Liver (tissue), 10 donors: ENCODE measurements at places on chromosomes 5 and 9. TPM values are rescaled to one million over a fixed set of nuclear protein-coding genes. Genes with fewer than 3 reads are reported as not detected.

Gene SPATA31A3
- total RNA-seq, result not detected

DNA sequence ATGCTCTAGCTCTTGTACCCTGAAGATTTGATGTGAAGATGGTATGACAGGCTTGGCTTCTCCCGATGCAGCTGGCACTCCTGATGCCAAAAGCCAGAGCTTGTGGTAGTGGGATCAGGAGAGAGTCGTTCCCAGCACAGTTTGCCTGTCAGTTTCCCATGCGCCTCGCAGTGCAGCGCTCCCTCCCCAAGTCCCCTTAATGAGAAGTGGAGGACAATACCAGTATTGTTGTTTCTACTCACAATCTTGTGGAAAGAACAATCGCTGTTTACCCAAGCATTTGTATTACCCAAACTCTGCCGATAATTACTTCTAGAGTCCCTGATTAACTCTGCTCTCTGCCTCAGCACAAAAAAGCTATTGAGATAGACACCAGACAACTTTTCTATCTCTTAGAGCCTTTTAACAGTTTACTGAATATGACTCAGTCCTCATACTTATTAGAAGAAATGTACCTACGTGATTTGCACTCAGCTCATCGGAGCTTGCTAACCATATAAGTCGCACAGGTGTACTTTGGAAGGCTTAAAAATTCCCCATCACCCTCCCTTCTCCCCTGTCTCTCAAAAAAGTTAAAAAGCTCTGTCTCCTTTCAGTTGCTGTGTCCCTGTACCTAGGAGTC lies 283.2 kb upstream of the TMEM161B start:
- no peak for DNase-seq

Gene FOXE1
- total RNA-seq, result not detected

DNA sequence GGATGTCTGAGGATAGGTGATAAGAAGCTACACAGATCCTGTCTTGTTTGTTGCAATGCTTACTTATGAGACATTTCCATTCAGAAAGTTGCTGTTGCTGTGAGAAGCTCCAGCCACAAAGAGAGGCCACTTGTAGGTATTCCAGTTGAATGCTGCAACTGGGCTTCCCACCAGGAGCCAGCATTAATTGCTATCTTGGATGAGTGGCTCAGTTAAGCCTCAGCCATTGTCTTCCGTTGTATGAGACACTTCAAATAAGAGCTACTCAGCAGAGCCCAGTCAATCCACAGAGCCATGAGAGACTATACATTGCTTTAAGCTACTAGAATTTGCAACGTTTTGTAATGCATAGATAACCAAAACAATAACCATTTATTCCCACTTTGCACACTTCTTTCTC lies 104.3 kb upstream of the ARRDC3 start:
- DNase-seq, result no peak

DNA sequence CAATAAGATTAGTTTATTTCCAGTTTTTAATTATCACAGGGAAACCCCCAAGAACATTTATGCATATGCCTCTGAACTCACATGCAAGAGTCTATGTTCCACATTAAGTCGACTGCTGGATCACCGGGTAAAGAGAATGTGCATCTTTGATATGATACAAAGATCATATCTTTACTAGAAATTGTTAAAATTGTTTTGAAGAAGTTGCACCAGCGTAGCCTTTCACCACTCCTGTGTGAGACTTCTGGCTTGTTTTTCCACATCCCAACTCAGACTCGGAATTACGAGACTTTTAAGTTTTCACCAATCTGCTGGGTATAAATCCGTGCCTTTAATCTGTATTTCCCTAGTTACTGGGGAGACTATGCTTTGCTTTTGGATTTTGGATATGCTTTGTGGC lies 113.2 kb downstream of the CEMIP2 start:
- DNase-seq, result no peak

DNA sequence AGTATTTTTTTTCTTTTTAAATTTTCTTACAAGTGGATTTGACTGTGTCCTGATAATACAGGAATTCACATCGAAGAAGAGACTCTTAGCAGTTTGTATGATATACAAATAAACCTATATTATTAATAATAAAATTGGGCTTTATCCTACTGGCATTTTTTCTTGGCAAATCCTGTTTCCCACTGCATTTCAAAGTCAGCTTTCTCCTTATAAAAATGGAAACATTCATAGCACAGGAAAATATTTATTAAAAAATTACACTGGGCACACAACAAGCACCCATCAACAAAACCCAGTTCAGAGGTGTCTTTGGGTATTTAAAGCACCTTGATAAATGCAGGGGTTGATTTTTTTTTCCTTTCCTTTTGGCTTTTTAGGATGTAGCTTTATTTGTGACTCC lies 200.9 kb downstream of the MEF2C start:
- no peak for DNase-seq

Gene ANKHD1
- 83.5 TPM for total RNA-seq

- no peak for DNase-seq
Measured at GRCh38 chr5:65163698-65164097, 318.0 kb downstream of the ADAMTS6 start.

Gene PITX1
- total RNA-seq, result not detected

DNA sequence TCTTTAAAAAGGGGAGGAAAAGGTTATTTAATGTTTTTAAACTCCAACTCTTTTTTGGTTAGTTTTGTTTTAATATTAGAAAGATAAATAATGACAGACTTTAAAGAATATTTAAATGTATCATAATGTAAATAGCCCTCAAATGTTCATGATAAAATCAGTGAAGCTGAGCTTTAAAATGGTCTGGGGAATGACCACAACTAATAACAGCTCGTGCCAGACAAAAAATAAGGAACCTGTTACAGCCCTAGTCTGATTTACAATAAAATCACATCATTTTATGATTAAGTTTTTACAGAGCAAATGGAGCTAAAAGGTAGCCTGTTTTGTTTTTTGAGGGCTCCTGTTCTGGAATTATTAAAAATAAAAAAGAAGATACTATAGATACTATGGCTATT lies 46.1 kb downstream of the VCAN start:
- no peak for DNase-seq

GRCh38 chr5:73908846-73909245 lies 282.9 kb downstream of the ARHGEF28 start:
- no peak for DNase-seq

Gene LIFR
- total RNA-seq, result 79.7 TPM

- DNase-seq, result no peak
Measured at GRCh38 chr5:170416526-170416925, 27.4 kb upstream of the KCNMB1 start.

DNA sequence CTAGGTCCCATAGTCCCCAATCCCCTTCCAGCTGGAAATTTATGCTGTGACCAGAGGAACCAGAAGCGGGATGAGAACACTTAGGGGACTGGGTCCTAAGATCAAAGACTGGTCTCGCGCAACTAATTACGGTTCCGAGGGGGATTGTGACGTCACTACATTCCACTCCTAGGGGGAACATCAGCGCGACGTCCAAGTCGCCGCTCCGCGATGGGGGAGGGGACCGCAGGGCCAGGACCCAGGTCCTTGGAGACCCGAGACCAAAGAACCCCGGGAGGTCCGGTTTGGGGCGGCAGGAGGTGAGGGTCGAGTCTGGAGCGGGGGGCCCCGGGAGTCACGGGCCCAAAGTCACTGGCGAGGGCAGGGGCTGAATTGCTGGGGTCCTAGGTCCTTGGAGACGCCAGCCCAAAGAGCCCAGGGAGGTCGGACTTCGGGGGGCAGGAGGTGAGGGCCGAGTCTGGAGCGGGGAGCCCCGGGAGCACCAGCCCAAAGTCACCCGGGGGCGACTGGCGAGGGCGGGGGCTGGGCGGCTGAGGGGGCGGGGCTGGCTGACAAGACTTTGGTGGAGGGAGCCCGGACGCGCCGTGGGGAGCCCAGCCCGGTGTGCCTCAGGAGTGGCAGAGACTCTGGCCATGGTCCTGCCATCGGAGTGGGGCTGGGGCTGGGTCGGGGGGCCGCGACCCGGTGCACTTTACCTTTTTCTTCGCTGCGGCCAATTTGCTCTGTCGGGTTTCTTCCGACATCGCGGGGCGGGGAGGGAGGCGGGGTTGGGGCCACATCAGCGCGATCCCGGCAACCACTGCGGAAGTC lies at the start of gene GOLGA2:
Gene GOLGA2 (minus strand): TSS at position 810 of the 810 bp plus-strand sequence. CDS start 31 bp downstream, at position 779.
- DNase-seq, result no peak

Gene PCDHB13
- total RNA-seq, result 0.19 TPM

- DNase-seq, result no peak
Measured at GRCh38 chr9:127538849-127539258, 73.2 kb upstream of the STXBP1 start.

- no peak for DNase-seq
Measured at GRCh38 chr9:89843591-89843990, 238.8 kb downstream of the GADD45G start.

DNA sequence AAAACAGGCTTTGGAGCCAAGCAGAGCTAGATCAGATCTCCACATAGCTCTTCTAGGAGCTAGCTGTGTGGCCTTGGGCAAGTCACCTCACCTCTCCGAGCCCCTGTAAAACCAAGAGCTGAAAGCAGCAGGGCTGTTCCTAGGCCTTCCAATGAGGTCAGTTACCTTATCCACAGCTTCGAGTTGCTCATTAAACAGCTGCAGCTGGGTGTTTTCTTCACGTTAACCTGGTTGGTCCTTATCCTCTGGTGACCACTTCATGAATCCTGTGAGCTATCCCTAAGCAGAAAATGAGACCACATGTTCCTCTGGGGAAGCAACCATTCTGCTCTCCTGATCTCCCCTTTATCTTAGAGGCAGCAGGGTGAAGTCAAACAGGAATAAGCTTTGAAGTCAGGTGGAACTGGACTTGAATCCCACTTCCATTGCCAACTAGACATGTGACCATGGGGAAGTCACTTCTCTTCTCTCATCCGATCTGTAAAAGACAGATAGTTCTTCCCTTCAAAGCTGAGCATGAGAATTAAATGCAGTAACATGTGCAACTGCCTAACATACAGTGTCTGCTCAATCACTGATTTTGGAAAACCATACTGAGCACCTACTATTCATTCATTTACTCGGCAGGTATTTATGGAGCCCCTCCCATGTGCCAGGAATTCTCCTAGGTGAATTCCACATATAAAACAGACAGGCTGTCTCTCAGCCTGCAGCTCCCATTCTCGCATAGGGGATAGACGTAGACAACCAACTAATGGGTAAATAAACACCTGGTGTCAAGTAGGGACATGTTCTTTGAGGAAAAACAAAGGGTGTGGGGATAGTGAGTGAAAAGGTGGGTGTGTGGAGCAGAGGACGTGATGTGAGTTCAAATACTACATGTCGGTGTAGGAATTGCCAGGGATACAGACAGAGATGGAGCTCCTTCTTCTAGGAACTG lies 111.7 kb upstream of the BOD1 start:
- DNase-seq, result no peak

Gene ADAM19
- total RNA-seq, result 2.4 TPM

DNA sequence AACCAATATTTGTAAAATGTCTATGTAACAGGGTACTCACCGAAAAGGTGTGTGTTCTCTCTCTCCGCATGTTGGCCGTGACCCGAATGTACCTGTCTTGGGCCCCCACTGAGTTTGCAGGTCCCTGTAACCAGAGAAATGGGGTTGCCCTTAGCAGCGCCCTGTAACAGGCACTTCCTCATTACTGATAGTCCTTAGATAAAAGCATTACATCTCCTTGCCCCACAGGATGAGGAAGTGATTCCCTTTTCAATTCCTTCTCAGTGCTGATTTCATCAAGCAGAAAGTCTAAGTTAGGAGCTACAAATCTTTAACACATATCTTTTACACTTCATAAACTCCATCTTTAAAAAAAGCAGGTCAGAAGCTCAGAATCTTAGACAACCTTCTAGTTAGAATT lies 15.2 kb upstream of the HMHB1 start:
- no peak for DNase-seq

DNA sequence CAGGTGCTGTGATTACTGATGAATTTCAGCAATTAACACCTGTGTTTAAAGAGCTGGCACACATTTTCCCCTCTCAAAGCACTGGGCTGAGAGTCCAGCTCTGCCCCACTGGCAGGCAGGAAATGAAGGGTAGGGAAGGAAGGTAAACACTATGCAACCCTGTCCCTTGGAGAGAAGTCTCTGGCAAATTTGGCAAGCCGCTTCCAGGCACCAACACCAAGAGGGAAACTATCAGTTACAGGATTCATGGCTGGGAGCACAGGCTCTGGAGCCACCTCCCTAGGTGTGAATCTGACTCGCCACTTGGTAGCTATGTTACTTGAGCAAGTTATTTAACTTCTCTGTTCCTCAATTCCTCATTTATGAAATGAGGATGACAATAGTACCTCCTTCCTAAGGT lies 3.3 kb downstream of the ANKS6 start:
- no peak for DNase-seq

DNA sequence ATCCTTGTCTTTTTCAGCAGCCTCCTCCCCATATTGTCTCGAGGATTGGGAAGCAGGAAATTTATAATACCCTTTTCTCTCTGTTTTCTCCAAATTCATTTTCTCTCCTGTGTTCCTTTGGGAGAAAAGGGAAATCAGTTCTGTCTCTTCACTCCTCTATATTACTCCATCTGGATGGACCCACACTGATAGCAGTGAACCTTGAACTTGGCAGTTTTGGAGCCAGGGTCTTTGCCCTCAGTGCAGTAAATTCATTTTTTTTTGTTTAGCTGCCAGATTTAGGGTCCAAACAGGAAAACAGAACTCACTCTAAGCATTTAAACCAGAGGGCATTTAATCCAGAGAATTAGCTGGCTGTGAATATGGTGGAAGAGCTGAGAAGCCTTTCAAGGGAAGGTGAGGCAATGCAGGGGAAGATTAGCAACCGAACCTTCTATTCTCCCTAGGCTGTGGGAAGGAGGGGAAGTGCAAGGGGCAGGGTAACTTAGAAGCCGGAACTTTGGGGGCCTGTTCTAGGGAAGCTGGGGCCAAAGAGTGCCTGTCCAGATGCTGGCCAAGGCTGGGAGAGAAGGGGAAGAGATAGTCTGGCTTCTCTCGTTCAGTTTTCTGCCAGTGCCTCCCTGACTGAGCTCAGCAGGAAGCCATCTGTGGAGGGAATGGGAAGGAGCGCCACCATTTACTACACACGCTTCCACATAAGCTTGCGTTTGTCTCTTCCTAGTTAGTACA lies 16.3 kb upstream of the NPR2 start:
- no peak for DNase-seq

Gene RAB3C
- 1.8 TPM for total RNA-seq

Gene HAVCR1
- 0.17 TPM for total RNA-seq

DNA sequence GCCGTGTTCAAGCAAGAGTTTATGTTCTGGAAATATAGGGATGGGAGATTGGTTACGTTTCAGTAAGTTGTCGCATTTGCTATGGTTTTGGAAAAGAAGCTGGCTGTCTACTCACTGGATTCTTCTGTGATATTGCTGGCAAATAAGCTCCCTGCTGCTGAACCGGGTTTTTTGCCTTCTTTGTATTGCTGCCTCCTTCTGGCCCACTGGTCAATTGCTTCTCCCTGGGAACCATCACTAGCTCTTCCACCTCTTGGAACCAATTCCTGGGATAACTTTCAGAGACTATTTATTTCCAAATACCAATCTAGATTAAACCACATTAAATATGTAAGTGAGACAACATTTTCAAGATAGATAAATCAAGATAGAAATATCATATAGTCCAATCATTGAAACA lies 43.0 kb downstream of the NUDT12 start:
- DNase-seq, result no peak

DNA sequence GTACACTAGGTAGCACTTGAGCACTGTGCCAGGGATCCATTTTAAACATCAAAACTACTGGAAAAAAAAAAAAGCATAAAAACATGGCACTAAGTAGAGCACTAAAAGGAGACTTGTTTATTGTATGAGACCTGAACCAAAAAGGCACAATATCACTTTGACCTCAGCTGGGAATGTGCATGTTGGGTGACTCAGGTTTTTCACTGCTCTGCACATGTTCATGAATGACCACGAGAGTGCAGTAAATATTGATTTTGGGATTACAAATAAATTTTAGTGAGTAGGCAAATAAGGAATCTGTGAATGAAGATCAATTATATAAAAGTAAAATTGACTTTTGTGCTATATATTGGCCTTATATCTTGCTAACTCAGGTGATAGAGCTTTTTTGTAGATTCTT lies 11.8 kb downstream of the RMI1 start:
- DNase-seq, result no peak

Gene RNF208
- 0.59 TPM for total RNA-seq
